Stimulated activated CD4-positive, alpha-beta T cell treated with anti-CD3 and anti-CD28 coated beads, Interleukin-4, amount 100 ng/mL, for 1 hour (primary cell): ENCODE measurements at places on chromosomes 11 and 22.

DNA sequence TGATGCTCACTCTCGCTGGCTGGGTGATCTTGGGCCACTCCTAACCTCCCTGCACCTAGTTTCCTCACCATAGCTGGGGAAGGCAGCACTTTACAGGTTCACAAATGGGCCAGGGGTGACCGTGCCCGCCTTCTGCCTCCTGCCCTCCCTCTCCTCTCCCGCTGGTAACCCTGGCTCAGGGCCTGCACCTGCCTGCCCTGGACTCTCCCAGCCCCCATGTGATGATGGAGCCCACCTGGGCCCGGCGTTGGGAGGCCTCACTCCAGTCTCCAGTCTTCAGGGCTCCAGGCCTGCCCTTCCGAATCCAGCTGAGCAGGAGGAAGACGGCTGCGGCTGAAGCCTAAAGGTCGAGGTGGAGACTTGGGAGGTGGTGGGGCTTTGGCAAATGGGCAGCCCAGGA, 152.9 kb downstream of the CACNA1I start:
- no peak for DNase-seq

DNA sequence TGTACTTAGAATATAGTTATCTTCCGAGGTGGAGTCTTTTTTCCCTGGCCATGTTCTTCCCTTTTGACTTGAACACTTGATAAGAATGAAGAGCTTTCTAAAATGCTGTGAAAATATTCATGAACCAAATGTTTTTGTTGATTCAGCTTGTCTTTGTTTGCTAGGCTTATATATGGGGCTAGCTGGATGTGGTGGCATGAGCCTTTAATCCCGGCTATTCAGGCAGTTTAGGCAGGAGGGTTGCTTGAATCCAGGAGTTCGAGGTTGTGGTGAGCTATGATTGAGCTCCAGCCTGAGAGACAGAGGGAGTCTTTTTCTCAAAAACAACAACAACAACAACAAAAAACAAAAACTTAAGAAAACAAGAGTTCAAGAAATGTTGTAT, 23.1 kb downstream of the CBL start:
- DNase-seq: no peak

- no peak for DNase-seq
Observed at GRCh38 chr22:17744430-17744829, 29.8 kb downstream of the BID start.

- no peak for DNase-seq
Observed at GRCh38 chr11:117066959-117067358, 31.3 kb downstream of the SIK3 start.

- DNase-seq: no peak
Observed at GRCh38 chr22:29450222-29450621, 11.8 kb downstream of the RFPL1 start.

GRCh38 chr11:77175021-77175842, 47.2 kb downstream of the MYO7A start:
- no peak for DNase-seq

DNA sequence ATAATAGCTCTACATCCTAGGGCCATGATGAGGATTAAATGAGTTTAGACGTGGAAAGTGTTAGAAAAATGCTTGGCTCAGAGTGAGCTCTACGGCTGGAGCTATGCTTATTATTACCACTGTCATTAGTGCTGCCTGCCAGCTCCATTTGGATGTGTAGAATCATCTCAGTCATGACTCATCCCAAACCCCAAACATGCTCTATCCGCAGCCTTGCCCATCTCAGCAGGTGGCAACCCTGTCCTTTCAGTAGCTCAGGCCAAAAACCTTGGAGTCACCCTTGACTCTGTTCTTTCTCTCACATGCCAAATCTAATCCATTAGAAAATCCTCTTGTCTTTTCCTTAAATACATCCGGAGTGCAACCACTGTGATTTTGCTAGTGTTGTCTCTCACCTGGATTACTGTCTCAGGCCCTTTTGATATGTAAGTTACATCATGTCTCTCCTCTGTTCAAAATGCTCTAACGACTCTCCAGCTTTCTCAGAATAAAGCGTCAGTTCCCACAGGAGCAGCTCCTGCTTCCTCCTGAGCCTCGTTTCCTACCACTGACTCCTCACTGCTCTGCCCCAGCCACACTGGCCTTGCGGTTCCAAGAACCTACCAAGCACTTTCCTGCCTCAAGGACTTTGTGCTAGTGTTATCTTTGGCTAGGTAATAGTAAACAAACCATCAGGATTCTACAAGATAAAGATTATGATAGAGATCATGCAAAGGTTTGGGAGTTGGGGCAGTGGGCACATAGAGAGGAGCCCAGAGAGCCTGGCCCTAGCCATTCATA, 10.5 kb upstream of the CHRM1 start:
- DNase-seq: no peak

- DNase-seq: no peak
Observed at GRCh38 chr22:49900441-49901230, 17.6 kb downstream of the ALG12 start.

DNA sequence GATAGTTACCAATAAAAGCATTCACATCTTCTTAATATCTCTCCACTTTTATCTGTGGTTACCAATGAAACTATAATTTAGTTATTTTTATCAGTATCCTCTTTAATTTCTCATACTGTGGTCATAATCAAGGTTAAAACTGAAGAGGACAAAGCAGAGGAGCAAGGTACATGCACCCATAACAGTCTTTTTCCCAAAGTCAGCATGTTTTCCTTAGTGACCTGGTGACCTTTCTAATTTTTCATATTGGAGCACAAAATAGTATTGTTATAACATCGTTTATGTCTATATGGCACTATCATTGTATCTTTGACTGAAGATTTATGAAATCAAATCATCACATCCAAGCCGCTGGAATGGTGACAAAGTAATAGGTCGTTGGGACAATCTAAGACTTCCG, 51.5 kb upstream of the CHORDC1 start:
- no peak for DNase-seq

DNA sequence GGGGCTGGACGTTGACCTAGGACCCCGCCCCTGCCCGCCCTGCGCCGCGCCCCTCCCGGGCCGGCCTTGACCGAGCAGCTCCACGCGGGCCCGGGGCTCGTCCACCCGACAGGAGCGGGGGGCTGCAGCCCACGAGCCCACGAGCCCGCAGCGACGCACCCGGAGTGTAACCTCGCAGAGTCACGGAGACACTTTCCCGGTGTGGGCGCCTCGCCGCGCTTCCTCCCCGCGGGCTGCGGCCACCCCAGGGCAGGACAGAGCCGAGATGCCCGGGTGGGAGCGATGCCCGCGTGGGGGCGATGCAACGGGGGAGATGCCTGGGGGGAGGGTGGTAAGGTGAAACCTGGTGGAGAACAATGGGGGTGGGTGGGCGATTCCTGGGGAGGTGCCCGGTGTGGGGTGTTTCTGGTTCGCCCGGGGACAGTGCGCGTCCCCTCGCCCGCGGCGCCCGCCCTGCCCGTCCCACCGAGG, 4.9 kb upstream of the ZBED4 start:
- DNase-seq: no peak

DNA sequence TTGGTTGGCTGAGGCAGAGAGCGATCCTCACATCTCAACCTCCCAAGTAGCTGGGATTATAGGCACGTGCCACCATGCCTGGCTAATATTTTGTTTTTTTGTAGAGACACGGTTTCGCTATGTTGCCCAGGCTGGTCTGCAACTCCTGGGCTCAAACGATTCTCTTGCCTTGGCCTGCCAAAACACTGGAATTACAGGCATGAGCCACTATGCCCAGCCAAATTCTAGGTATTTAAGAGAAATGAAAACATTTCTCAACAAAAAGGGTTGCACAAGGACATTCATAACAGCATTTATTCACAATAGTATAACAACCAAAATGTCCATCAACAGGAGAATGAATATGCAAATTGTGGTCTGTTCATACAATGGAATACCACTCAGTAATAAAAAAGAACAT, 31.7 kb upstream of the RBX1 start:
- no peak for DNase-seq

- DNase-seq: no peak
Observed at GRCh38 chr22:44642096-44642644, 59.8 kb upstream of the PRR5 start.

GRCh38 chr11:109972939-109973338, 120.3 kb upstream of the ZC3H12C start:
- DNase-seq: no peak
